ENCODE measurements at places on chromosomes 5 and 9.

DNA sequence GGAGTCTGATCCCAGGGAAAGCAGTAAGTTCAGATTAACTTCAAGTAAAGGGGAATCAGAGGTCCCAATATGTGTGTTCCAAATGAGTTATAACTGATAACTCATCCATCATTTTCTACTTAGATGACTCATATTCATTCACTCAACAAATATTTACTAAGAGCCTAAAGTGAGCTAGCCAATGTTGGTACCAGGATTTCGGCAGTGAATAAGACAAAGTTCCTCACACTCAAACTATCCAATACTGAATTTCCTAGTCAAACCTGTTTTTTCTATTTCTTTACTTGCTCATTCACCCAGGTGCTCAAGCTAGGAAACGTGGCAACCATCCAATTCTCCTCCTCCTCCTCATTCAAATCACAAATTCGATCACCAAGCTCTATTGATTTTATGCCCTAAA is 25.8 kb downstream of the FBXW2 start:
- DNase-seq = no peak

DNA sequence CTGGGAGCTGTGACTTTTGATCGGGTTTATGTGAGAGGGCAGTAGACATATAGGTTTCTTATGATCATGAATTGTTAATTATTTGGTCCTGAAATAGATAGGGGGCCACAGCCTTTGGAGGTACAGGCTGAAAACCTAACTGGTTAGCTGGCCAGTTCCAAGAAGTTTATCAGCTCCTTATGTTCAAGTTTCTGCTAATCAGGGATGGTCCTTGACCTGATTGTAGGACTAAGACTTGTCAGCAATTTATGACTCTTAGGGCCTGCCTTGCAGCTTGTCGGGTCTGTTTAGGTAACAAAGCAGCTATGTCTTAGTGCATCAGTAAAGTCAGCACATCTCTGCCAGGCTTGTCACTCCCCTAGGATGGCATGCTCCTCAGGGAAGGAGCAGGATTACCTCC is 151.8 kb upstream of the RUSC2 start:
- DNase-seq = no peak

DNA sequence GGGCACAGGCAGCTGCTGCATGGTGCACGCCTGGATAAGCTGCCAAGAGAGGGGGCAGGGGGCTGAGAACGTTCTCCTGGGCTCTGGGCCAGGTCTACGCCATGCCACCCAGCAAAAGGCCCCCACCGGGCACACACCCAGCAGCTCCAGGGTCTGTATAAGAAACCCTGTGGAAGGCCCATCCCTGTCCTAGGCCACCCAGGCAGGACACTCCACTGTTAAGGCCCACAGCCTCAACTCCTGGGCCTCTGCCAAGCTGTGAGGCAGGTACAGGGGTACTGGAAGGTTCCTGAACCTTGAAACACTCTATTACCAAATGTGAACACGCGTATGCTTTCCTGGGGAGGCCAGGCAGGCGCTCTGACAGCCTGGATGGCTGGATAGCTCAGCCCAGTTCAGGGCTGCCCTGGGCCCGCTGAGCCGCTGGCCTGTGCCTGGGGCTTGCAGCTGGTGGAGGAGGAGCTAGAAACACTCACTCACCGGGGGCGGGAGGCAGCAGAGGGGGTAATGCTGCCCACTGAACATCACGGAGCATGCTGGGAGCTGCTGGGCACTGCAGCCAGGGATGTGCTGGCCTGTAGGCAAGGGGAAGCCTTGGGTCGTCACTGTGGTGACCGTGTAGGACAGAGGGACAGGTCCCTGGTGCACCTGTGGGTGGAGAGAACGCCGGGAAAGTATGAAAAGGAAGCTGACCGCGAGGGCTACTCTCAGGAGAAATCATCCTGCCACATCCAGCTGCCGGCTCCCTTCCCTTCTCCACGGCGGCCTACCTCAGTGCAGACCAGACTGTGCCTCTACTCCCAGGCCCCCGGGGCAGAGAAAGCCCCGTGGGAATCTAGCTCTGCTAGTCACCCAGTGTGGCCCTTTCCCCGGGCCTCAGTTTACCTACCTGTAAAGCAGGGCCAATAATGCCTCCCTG is 6.0 kb downstream of the RNF44 start:
- no peak for DNase-seq

DNA sequence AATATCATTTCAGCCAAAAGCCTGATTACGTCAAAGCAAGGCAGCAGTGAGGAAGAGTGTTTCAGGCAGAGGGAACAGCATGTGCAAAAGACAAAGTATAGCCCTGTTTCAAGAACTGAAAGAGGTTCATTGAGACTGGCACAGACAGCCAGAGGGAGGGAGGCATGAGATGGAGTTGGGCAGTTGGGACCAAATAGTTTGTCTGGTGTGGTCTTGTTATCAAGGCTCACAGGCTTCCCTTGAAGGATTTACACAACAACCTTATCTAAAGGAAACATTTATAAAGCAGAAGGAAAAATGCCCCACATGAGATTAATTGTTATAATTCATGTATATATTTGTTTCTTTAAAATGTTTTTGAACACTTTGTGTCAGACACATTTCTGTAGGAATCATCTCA is 253.3 kb downstream of the DMAC1 start:
- DNase-seq = no peak

GRCh38 chr9:7148243-7148765 is 390.5 kb downstream of the KDM4C start:
- DNase-seq = no peak

All from activated T-cell treated with anti-CD3 and anti-CD28 coated beads for 4 hours (primary cell).